Choroid plexus epithelial cell (primary cell): ENCODE measurements at places on chromosomes 12 and 14.

- peak; percentile 98 for DNase-seq
Observed at GRCh38 chr14:52703225-52703624, 3.8 kb upstream of the PSMC6 start.

- no peak for DNase-seq
Observed at GRCh38 chr12:22627371-22627770, 2.4 kb downstream of the ETNK1 start.

GRCh38 chr12:49867570-49868341, 24.9 kb upstream of the BCDIN3D start:
- no peak for DNase-seq

DNA sequence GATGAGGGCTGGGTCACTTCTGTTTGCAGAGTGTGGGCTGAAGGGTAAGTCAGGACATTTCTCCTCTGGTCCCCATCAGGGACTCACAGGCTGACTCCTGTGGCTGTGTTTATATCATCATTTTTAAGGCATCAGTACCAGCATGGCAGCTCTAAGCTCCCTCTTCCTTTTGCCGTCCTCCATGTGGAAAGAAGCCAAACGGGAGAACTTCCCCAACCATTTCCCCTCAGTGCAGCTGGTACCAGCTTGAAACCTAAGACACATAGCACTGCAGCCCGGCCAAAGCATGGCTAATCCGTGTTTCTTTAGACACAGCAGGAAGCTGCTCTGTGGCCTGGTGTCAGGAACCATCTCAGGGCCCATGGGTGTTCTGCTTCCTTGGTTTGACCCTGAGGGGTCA, 31.9 kb upstream of the ATP2A2 start:
- DNase-seq = no peak

DNA sequence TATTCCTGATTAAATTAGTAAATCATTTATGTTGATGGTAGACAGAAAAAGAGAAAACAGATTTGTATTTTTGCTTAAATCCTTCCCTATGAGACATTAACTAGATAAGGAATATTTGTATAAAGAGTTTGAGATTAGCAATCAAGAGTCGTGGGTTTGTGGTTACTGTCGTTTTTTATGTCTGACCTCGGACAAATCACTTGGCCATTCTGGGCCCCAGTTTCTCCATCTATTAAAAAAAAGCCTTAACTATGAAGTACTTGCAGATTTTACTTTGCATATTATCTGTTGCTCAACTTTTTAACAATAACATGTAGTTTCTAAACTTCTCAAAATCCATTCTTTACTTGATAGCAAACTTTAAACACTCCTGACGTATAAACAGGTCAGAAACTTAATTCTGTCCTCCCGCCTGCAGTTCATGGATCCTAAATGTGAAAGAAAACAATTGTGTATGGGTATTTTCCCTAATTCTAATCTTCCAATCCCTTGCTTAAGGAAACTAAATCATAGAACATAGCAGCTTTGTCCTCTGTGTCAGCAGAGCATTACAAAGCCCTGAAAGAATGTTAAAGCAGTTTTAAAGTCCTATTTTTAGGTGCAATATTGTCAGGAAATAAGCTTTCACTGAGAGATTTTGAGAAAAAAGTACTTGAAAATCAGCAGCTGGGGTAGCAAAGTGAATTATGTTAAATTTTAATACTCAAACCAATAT, 118.2 kb downstream of the GPR135 start:
- DNase-seq = peak; percentile 45

DNA sequence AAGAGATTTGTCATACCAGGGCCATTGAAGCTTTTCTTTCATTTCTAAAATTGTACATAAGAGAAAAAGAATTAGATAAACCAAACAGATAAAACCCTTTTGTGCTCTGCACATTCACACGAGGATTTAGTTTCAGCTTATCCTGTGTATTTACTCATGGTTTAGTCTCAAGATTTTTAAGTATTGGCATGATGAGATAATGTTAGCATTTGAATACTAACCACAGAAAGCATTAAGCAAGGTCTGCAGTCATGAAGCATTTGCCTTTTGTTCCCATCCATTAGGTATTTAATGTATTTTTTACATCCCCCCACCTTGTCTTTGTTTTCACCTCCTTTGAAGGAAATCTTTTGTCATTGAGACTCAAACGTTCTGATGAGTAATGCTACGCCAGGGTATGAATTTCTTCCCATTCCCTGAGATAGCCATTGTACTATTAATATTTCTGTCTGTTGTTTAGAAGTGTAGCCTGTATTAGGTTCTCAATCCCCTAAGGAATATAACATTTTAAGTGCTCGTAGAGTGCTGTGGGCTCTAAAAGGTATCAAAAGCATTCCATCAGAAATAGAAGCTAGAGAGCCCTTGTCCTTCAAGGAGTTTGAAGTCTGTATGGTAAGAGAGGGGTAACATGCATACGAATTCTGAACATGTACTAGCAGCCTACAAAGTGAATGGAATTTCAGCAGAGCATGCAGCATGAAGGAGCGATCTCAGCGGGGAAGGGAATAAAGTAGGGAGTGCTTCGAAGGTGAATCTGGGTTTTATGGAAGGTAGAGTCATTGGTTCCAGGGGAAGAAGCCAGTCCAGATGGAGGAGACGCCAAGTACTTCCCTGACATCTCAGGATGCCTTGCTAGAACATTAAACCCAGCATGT, 22.3 kb downstream of the CRADD start:
- peak; percentile 79 for DNase-seq

- DNase-seq = no peak
Observed at GRCh38 chr14:57389646-57390036, 745 bp upstream of the NAA30 start.

GRCh38 chr12:15732341-15733061, 56.7 kb downstream of the EPS8 start:
- peak; percentile 43 for DNase-seq

- DNase-seq = no peak
Observed at GRCh38 chr12:40793471-40793870, 101.2 kb downstream of the CNTN1 start.

- no peak for DNase-seq
Observed at GRCh38 chr14:79417961-79418360, 793.3 kb downstream of the DIO2 start.

- DNase-seq = no peak
Observed at GRCh38 chr12:101850199-101850598, 19.4 kb upstream of the GNPTAB start.

DNA sequence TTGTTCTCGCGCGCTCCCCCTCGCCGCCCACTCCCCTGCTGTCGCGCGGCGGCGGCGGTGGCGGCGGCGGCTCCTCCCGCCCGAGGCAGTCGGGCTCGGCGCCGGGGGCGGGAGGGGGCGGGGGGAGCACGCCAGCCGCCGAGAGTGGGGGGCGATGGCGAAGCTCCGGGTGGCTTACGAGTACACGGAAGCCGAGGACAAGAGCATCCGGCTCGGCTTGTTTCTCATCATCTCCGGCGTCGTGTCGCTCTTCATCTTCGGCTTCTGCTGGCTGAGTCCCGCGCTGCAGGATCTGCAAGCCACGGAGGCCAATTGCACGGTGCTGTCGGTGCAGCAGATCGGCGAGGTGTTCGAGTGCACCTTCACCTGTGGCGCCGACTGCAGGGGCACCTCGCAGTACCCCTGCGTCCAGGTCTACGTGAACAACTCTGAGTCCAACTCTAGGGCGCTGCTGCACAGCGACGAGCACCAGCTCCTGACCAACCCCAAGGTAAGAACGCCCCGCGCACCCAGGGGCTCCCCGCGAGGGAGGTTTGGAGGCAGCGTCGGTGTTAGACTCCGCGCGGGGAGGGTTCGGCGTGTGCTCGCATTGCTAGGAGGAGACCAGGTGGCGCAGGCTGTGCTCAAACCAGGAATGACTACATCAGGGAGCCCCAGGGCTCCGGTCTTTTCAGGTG, 629 bp downstream of the KCNMB4 start:
- DNase-seq = peak; percentile 44

GRCh38 chr12:101838628-101839323, 8.0 kb upstream of the GNPTAB start:
- no peak for DNase-seq

GRCh38 chr12:80636832-80637231, 70.6 kb upstream of the MYF6 start:
- peak; percentile 36 for DNase-seq

GRCh38 chr12:116249938-116250337, 27.6 kb downstream of the MED13L start:
- no peak for DNase-seq

GRCh38 chr14:68384881-68385280, 408.0 kb downstream of the ZFP36L1 start:
- no peak for DNase-seq

DNA sequence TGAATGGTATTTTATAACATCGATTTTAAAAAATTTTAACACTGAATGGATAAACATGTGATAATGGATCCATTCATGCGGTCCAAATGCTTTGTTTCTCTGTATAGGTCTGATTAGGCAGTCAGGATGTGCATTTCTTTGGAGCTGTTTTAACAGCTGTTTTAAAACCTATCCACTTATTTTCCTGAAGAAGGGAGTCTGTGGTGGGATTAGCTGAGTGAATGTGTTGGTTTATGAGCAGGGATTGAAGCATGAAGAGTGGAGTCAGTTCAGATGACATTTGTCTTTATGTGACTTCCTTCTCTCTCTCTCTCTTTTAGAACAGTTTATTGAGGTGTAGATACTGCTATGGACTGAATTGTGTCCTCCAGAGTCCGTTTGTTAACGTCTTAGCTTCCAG, 37.7 kb downstream of the GLT8D2 start:
- DNase-seq = no peak

- peak; percentile 86 for DNase-seq
Observed at GRCh38 chr12:89390802-89391673, 38.7 kb upstream of the DUSP6 start.

GRCh38 chr12:118098401-118098800, 5.4 kb downstream of the VSIG10 start:
- no peak for DNase-seq

- peak; percentile 79 for DNase-seq
Observed at GRCh38 chr12:104656921-104657320, 200.2 kb downstream of the CHST11 start.

DNA sequence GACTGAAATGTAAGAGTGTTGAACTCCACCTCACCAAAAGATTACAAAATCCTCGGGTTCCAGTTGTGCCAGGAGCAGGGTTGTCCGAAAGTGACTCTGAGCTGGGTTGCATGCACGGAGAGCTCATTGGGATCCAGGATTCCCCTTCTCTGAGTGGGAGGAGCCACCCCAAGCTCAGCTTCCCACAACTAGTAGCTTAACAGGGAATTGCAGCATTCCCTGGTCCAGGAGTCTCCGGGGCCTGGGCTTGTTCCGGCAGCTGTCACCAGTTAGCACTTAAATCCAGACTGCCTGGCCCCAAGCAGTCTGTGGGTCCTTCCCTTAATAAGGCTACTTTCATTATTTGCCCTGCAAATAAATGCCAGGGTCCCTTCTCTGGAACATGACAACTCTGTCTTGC, 50.1 kb downstream of the CD9 start:
- DNase-seq = no peak

- DNase-seq = peak; percentile 79
Observed at GRCh38 chr12:108734200-108734906, 3.0 kb upstream of the CORO1C start.

DNA sequence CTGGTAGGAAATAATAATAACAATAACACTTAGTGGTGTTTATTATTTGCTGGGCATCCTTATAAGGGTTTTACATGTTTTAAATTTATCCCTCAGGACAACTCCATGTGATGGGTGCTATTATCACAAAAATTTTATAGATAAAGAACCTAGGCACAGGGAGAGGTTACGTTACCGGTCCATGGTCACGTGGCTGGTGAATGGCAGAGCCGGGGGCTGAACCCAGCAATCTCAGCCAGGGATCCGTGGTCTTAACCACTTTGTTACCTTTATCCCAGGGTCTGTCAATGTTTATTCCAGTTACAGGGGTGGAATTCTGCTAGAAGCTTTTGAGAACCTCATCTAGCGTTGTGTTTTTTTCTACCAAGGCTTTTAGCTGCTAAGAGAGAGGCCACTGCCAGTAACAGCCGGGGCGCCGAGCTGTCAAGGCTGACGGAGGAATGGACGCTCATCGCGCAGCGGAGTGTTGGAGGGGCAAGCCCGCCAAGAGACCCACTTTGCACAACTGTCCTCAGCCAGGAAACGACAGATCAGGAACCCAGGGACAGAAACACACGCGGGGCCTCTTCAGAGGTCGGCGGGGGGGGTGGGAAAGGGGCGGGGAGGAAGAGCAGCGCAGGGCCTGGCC, 418 bp downstream of the AMN1 start:
- no peak for DNase-seq

- peak; percentile 57 for DNase-seq
Observed at GRCh38 chr14:20630340-20631022, 11.0 kb downstream of the OR6S1 start.

- no peak for DNase-seq
Observed at GRCh38 chr12:104957719-104958000, 430 bp downstream of the SLC41A2 start.

- no peak for DNase-seq
Observed at GRCh38 chr14:98941481-98941880, 330.5 kb downstream of the BCL11B start.

DNA sequence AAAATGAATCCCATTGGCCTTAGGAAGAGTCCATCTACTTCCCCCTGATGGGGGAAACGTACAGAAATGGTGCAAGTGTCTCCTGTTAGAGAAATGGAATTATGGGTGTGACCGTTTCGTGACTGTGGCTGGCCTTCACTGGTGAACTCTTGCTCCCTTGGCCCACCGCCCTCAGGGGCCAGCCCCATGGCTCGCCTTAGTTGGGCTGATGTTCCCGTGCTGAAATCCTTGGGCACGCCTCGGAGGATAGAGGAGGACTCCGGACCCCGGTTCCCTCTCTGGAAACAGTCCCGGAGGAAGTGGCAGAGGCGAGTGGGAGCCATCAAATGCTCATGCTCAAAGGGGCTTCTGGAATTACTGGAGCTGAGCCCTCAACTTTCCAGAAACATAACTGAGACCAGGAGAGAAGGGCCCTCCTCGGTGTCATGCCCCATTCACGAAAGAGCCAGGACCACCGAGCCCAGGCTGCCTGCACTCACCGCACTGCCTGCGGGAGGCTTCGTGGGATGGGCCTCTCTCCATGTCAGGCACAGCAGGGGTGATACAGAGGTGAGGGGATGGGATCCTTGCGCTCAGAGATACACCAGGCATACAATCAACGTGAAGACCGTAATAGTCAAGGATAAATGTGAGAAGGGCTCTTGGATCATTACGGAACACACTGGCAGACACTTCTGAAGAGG, 10.1 kb upstream of the CACNA2D4 start:
- DNase-seq = no peak

- DNase-seq = no peak
Observed at GRCh38 chr12:104372061-104372720, 68.7 kb downstream of the EID3 start.

- DNase-seq = no peak
Observed at GRCh38 chr14:45028107-45028626, 55.7 kb upstream of the PRPF39 start.

GRCh38 chr12:114729731-114730130, 45.8 kb upstream of the TBX3 start:
- peak; percentile 44 for DNase-seq

GRCh38 chr12:77947330-77947729, 116.6 kb downstream of the NAV3 start:
- peak; percentile 89 for DNase-seq

GRCh38 chr12:111368291-111368787, 556 bp downstream of the PHETA1 start:
- DNase-seq = no peak

- DNase-seq = no peak
Observed at GRCh38 chr14:50791201-50791600, 39.8 kb downstream of the NIN start.
